Stimulated activated CD8-positive, alpha-beta memory T cell treated with anti-CD3 and anti-CD28 coated beads, Interleukin-2, amount 100 ng/mL, for 48 hours (primary cell): ENCODE measurements at places on chromosomes 2 and 18.

GRCh38 chr2:44572196-44572900 is 210.6 kb downstream of the CAMKMT start:
- no peak for DNase-seq

- DNase-seq, result no peak
Observed at GRCh38 chr2:112923237-112923966, 12.4 kb downstream of the IL37 start.

- no peak for DNase-seq
Observed at GRCh38 chr2:226873051-226873620, 37.3 kb downstream of the RHBDD1 start.

GRCh38 chr18:48926420-48926857 is 24.3 kb downstream of the SMAD7 start:
- DNase-seq, result no peak

GRCh38 chr2:126634273-126634861 is 21.6 kb upstream of the GYPC start:
- DNase-seq, result peak; percentile 2

DNA sequence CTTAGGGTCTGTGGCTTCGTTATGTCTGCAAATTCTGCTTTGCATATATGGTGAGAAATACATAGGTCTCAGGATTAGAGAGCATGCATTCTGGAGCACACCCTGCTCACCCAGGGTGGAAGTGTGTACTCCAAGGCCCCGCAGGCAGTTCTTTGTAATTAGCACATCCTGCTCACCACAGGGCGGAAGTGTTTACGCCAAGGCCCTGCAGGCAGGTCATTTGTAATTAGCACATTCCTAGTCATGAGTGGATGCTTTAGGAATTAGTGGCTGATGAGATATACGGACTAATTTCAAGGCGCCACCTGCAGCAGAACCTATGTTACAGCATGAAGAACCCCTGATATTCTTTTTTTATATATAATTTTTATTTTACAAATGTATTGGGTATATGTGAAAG is 4.2 kb downstream of the ALLC start:
- no peak for DNase-seq

- no peak for DNase-seq
Observed at GRCh38 chr2:120988700-120989511, 253.2 kb downstream of the GLI2 start.

- DNase-seq, result no peak
Observed at GRCh38 chr2:109168086-109168485, 39.1 kb downstream of the SH3RF3 start.

DNA sequence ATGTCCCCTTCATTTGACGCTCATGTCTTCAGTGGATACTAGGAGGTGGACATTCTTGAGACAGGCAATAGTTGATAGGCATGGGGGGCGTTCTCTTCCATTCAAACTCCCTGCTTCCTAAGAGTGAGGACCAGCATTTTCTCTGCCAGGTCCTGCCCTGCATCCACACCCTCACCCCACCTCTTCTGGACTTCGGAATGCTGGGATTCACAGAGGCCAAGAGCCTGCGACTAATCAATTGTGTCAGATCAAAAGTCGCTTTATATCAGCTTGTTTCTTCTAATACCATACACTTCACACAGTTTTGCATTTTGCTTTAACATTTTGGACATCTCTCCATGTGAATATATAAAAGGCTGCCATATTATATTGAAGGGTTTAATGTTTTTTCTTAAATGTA is 210.7 kb downstream of the CCDC102B start:
- DNase-seq, result no peak

- no peak for DNase-seq
Observed at GRCh38 chr18:10054366-10054765, 140.6 kb downstream of the VAPA start.

- DNase-seq, result no peak
Observed at GRCh38 chr18:36831139-36831538, 2.2 kb downstream of the KIAA1328 start.

DNA sequence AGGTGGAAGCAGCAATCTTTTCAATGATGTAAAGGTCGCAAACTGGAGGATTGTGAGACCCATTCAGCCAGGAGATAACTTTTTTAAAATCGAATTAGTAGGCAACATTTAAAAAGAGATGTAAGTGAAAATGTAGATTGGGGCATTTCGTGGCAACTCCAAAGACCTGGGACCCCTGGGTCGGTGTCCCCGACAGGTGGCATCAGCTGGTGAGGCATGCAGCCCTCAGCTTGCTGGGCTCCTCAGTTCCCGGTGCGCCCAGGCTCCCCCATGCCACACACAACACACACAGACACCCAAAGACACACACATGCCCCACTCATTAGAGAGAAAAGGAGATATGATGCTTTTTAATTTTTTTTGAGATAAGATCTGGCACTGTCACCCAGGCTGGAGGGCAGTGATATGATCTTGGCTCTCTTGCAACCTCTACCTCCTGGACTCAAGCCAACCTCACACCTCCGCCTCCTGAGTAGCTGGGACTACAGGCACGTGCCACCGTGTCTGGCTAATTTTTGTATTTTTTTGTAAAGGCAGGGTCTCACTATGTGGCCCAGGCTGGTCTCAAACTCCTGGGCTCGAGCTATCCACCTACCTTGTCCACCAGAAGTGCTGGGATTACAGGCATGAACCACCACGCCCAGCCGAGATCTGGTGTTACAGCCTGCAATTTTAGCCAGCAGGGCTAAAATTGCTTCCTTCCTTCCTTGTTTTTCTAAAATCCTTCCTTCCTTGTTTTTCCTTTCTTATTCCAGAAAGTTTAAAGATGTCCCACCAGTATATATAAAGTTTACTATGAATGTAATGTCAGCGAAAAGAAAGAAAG is 122.6 kb upstream of the EPAS1 start:
- DNase-seq, result no peak

GRCh38 chr2:100802066-100802465 is 17.9 kb upstream of the NPAS2 start:
- no peak for DNase-seq

- no peak for DNase-seq
Observed at GRCh38 chr18:24187049-24187448, 48.2 kb downstream of the CABYR start.

GRCh38 chr18:32301976-32302743 is 112.3 kb downstream of the MEP1B start:
- no peak for DNase-seq

DNA sequence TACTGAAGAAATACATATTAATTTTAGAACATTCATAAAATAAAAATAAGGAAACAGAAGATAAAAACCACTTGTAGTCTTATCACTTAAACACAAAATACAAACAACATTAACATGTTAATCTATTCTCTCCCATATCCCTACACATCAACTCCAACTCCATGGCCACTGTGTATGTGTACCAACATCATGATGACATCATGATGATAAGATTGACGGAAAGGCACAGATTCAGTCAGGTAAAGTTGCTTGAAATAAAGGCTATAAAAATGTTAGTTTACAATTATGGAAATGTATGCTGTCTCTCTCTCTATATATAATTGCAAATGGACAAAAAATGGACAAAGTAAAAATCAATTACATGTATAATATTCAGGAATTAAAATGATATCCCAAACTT is 388.5 kb upstream of the UBE2E3 start:
- DNase-seq, result no peak

DNA sequence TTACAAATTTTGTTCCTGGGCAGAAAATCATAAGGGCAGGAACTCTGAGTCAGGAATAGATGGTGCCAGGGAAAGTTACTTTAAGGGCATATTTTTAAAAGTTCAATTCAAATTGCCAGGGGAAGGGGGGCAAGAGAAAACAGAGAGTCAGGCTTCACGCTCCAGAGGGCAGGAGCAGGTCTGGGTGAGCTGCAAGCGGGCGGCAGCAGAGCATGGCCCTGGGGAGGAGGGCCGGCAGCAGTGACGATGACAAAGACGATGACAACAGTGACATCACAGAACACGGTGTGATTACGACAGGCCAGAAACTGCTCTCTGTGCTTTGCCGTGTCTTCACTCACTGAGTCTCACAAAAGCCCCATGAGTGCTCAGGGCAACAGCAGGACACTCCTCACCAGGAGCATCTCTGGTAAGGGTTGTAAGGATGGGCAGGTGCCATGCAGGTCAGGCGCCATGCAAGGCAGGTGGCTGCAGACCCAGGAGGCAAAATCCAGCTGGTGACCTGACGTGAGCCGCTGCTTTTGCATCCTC is 23.3 kb downstream of the CHST10 start:
- DNase-seq, result no peak

DNA sequence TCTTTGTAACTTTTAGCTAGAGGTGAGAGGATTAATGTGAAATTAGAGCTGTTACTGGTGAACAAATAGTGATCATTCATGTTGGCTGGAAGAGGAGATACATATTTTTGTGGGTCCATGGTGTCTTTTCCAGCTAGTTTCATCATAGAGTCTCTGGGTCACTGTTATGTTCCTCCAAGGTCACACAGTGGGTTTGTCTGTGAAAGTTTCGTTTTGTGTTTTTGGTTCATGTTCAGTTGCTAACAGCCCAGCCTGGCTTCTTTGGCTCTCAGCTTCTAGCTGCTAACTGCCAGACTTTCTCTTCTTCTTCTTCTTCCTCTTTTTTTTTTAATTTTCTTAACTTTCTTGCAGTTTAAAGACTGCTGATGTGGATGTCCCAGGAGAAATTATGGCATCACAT is 480.0 kb upstream of the SYT4 start:
- DNase-seq, result no peak

GRCh38 chr2:18170642-18171041 is 292.2 kb downstream of the KCNS3 start:
- no peak for DNase-seq

GRCh38 chr2:97739893-97740245 is 26.5 kb downstream of the ZAP70 start:
- no peak for DNase-seq

- no peak for DNase-seq
Observed at GRCh38 chr2:15912203-15912602, 28.1 kb upstream of the MYCN start.

DNA sequence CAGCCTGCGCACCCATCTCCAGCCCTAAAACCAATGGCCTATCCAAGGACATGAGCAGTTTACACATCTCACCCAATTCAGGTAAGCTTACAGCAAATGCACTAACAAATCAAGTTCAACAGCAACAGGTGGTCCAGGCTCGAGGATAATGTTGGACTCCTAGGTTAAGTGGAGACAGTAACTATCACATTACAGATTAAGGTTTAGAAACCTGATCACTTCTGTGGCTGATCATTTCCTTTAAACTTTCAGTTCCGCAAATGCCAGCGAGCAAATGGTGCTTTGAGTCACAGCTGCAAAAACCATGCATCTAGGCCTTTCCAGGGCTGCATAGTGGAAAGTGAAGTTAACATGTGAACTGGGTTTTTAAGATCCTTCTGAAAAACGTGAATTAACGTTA is 259.4 kb downstream of the GBX2 start:
- no peak for DNase-seq

DNA sequence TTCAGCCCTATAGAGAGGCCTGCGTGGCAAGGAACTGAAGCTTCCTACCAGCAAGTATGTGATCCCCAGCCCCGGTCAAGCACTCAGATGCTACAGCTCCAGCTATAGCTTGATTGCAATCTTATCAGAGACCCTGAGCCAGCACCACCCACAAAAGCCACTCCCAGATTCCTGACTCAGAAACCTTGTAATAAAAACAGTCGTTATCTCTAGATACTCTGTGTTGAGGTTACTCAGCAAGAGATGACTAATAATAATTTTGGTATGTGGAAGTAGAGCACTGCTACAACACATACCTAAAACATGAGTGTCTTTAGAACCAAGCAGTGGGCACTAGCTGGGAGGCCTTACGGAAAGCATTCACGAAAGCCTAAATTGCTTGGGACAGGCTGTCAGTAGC is 216.9 kb downstream of the UXS1 start:
- DNase-seq, result no peak

- no peak for DNase-seq
Observed at GRCh38 chr2:141438536-141438935, 692.3 kb downstream of the LRP1B start.

GRCh38 chr2:28274911-28275685 is 117.6 kb upstream of the FOSL2 start:
- DNase-seq, result no peak

- no peak for DNase-seq
Observed at GRCh38 chr2:129314120-129314519, 665.3 kb upstream of the RAB6C start.

DNA sequence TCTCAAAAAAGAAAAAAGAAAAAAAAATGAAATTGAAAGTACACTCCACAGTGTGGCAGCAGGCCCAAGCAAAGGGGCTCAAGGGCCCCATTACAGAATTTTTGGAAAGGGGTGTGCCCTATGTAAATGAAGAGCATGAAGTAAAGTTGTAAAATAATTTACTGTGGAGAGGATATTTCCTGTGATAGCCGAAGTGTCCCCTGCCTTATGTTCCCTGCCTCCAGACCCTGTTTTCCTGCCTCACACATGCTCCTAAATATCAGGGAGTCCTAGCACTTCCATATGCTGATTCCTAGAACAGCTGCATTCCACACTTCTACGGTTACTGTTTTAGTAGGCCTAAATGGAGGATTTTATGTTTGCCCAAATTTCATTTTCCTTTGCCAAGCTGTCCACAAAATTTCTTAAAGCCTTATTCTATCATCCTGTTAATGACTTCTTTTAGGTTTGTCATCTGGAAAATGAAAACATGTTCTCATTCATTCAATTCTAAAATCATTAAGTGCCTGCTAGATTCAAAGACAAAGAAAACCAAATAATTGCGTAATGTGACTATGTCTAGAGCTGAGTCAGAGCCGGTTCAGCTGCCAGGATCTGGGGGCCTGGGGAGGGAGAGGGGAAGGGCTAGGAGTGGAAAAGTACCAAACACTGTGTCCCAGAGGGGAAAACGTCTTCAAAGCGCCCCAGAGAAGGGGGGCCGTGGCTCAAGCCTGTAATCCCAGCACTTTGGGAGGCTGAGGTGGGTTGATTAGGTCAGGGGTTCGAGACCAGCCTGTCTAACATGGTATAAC is 25.9 kb upstream of the IMPA2 start:
- no peak for DNase-seq

GRCh38 chr2:29360016-29360784 is 245.0 kb downstream of the CLIP4 start:
- no peak for DNase-seq

- no peak for DNase-seq
Observed at GRCh38 chr2:128735296-128735960, 416.8 kb upstream of the HS6ST1 start.

GRCh38 chr2:26801328-26801727 is 15.5 kb downstream of the CENPA start:
- DNase-seq, result no peak

DNA sequence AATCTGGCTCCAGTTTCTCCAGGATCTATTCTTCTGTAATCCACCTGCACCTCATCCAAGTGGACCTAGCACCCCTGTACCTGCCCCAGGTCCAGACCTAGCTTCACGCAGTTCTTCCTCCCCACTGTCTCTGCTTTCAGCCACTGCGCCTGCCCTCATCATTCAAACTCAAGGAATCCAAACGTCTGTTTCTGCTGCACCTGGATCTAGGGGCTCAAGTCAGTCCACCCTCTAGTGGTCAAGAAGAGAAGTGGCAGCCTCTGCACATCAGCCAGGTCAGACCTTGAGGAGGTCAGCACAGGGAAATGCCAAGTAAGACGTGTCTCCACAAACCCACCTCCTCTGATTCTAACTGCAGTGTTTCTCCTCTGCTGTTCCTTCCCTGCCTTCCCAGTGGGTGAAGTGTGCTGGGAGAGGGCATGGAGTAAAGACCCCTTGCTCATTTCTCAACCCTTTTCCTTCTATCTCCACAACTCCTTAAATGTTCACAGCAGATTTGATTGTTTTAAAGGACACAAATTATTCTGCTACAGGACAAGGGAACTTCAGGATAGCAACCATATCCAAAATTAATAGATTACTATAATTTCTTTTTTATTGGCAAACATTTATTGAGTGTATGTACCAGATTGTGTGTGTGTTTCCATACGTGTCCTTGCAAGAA is 8.6 kb upstream of the RNF152 start:
- DNase-seq, result no peak

- no peak for DNase-seq
Observed at GRCh38 chr2:113765276-113765675, 8.8 kb upstream of the SLC35F5 start.
